ENCODE measurements at places on chromosomes 1 and 21. TPM values are rescaled to one million over a fixed set of nuclear protein-coding genes. Genes with fewer than 3 reads are reported as not detected.

DNA sequence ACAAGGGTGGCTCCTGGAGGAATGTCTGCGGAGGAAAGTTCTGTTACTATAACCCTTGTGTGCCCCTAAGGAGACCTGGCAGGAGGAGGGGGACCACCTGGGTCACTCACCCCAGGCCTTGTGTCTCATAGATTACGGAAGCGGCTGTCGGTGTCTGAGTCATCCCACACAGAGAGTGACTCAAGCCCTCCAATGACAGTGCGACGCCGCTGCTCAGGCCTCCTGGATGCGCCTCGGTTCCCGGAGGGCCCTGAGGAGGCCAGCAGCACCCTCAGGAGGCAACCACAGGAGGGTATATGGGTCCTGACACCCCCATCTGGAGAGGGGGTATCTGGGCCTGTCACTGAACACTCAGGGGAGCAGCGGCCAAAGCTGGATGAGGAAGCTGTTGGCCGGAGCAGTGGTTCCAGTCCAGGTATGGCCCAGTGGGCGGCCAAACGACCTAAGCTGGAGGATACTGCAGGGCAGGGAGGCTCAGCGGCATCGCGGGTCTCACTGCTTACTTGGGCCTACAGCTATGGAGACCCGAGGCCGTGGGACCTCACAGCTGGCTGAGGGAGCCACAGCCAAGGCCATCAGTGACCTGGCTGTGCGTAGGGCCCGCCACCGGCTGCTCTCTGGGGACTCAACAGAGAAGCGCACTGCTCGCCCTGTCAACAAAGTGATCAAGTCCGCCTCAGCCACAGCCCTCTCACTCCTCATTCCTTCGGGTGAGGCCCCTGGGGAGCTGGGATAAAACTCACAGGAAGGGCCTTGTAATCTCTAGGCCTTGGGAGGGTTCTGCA, 101.4 kb downstream of the PIK3R3 start:
- no peak for ATAC-seq

GRCh38 chr1:168964478-168964877, 142.0 kb upstream of the ATP1B1 start:
- ATAC-seq, result no peak

CENPF gene
- total RNA-seq, result 63.3 TPM

- ATAC-seq, result no peak
These were observed 12.8 kb downstream of the PROK1 start for GRCh38 chr1:110463725-110464124.

DNA sequence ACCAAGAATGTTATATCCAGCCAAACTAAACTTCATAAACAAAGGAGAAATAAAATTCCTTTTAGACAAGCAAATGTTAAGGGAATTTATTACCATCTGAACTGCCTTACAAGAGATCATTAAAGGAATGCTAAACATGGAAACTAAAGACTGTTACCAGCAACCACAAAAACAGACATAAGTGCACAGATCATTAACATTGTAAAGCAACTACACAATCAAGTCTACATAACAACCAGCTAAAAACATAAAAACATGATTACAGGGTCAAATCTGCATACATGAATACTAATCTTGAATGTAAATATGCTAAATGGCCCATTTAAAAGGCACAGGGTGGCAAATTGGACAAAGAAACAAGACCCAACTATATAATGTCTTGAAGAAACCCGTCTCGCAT, 211.0 kb upstream of the PBX1 start:
- no peak for ATAC-seq

DNA sequence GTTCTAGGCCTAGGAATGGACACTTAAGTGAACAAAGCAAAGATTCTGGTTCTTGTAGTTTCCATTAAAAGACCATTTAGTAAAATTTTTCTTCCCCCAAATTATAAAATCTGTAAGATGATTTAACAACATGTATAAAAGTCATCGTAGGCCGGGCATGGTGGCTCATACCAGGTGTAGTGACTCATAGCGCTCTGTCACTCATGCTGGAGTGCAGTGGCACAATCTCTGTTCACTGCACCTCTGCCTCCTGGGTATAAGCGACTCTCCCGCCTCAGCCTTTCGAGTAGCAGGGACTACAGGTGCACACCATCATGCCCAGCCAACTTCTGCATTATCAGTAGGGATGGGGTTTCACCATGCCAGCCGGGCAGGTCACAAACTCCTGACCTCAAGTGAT, 9.1 kb downstream of the ASPM start:
- ATAC-seq, result no peak

- ATAC-seq, result no peak
These were observed 192.4 kb upstream of the PTGFR start for GRCh38 chr1:78298349-78298748.

DNA sequence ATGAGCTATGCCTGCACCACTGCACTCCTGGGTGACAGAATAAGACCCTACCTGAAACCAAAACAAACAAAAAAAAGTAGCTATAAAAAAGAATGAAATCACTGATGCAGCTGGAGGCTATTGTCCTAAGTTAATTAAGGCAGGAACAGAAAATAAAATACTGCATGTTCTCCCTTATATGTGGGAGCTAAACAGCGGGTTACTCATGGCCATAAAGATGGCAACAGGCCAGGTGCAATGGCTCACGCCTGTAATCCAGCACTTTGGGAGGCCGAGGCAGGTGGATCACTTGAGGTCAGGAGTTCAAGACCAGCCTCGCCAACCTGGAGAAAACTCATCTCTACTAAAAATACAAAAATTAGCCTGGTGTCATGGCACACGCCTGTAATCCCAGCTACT, 152.7 kb downstream of the PIK3R3 start:
- ATAC-seq, result no peak

- ATAC-seq, result no peak
These were observed 19.6 kb downstream of the ARHGEF10L start for GRCh38 chr1:17558954-17559614.

TRIM62 gene
- 10.4 TPM for total RNA-seq

DNA sequence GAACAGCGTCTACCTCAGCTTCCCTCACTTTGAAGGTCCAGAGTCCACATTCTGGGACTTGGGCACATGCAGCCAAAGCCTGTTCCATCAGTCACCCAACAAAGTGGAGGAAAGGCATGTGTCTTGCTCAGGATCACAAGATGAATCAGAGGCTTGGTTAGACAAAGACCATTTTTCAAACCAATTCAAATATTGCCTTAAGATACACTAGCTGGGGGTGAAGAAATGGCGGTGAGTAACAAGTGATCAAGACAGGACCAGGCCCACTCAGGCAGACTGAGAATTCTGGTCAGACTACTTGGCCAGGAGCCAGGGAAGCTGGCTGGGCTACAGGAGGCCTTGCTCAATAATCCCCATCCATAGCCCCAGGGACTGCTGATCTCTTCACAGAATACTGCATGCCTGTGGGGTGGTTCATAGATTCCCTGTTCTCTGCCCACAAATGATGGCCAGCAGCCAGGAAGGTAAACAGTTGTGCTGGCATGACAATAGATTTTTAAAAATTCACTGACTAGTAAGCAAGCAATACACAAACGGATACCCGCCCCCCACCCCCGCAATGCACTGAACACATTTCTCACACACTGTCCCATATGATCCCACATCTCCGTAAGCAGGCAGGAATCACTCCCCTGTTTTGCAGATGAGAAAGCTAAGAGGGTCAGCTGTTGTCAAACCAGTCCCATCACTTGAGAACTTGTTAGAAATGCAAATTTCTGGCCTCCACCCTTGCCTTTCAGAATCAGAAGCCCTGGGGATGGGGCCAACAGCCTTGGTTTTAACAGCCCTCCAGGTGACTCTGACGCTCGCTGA, 27.2 kb downstream of the ERI3 start:
- peak; percentile 93 for ATAC-seq

CFH gene
- total RNA-seq, result 174 TPM

GRCh38 chr1:182126272-182126800, 64.8 kb upstream of the ZNF648 start:
- no peak for ATAC-seq

SIPA1L2 gene
- total RNA-seq, result 31.6 TPM

DNA sequence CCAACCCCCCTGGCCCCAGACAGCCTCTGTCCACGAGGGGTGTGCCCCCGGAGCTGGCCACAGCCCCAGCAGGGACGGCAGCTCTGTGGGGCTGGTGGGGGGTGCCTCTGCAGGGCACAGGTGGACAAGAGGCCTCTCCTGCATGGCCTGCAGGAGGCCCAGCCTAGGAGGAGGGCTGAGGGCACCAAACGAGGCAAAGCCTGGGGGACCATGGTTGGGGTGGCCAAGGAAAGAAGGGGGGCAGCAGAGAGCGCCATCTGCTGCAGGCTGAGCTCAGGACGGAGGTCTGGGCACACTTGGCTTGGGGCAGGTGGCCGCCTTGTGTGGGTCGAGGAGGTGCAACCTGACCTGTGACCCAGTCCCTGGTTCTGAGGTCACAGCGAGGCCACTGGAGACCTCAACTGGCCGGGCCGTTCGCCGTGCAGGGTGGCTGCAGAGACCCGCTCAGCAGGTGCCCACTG, 27.3 kb downstream of the RRP1 start:
- ATAC-seq, result no peak
